ENCODE measurements at places on chromosomes 4 and X.
A peak's percentile ranks its signal among the peaks of the same experiment; 100 is the strongest.

GRCh38 chr4:128858879-128859671 lies 49.6 kb downstream of the JADE1 start:
- no peak for DNase-seq

GRCh38 chrX:27924261-27924660 lies 57.0 kb downstream of the DCAF8L1 start:
- no peak for DNase-seq

GRCh38 chr4:16270454-16271328 lies 44.4 kb upstream of the TAPT1 start:
- no peak for DNase-seq

DNA sequence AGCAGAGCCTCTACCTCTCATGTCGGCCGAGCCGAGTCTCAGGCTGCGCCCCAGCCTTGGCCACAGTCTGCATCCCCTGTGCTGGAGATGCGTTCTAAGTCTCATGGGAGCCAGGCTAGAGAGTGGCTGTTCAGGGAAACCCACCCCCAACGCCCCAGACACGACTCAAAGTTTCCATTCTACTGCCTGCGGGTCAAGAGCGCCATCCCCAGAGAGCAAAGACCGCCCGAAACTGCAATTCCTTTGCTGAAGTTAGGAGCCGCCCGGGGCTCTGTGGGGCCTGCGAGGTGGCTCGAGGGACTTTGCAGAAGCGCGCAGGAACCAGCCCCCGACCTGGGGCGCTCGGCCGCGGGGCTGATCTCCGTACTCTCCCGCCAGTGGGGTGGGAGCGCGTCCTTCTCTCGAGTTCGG lies 10.0 kb upstream of the ELF4 start:
- DNase-seq: no peak

GRCh38 chrX:69144838-69145680 lies 20.2 kb downstream of the PJA1 start:
- DNase-seq: no peak

GRCh38 chr4:28654618-28655017 lies 1794.0 kb downstream of the STIM2 start:
- no peak for DNase-seq

- DNase-seq: no peak
Observed at GRCh38 chr4:85607624-85608023, 132.7 kb downstream of the ARHGAP24 start.

DNA sequence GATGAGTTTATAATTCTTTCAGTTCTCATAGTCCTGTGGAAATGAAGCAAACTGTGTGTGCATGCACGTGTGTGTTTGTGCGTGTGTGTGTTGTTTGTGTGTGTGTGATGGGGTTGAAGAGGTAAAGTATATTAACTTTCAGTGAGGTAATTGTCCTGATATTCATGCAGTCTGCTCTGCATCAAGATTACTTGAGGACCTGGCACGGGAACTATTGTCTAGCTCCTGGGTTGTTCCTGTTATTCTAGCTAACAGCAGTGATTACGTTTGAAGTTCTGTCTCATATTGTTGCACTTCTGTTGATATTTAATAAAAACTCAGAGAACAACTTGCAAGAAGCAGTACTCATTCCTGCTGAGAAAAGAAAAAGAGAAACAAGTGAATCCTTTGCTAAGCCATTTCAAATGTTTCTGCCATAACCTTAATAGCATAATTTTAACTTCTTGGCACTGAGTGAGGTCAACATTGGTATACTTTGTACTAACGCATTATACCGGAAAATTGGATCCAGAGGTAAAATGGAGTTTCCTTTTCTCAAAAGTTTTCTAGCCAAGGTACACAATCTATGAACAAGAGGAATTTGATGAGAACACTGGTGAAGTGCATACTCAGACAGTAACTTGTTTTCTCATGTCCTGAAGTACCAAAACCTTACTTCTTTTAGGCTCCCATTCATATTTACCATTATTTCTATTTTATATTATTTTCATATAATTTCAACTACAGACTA lies 113.2 kb downstream of the SPCS3 start:
- no peak for DNase-seq

DNA sequence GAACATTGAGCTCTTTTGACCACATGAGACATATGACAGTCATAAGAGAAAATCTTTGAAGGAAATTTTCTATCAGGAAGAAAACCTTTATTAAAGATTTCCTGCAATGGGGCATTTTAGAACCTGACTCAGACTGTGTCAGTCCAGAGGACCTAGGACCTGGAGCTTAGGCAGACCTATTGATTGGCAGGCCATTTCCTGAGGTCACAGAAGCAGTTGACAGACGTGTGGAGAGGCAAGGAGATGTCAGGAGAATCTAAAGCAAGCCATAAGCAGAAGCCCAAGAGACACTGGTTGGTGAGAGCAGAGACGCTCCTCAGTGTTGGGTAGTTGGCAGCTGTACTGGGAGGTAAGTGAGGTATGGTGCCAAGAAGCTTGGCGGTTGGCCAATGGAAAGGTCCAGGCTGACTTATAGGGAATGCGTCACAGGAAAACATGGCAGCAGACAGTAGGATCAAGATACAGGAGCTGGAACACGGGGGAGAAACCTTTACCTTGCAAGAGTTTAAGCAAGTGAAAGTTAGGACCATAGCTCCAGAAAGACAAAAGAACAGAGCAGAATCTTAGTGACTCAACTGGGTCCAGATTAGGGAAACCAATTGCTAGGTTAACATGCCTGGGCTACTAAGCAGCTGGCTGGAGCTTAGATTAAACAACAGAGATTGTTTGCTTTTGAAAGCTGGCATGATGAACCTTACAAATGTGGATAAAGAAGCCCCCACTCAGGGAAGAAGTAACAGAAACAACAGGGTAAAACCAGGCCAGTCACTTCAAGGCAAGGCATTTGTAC lies 18.6 kb downstream of the PALLD start:
- no peak for DNase-seq

DNA sequence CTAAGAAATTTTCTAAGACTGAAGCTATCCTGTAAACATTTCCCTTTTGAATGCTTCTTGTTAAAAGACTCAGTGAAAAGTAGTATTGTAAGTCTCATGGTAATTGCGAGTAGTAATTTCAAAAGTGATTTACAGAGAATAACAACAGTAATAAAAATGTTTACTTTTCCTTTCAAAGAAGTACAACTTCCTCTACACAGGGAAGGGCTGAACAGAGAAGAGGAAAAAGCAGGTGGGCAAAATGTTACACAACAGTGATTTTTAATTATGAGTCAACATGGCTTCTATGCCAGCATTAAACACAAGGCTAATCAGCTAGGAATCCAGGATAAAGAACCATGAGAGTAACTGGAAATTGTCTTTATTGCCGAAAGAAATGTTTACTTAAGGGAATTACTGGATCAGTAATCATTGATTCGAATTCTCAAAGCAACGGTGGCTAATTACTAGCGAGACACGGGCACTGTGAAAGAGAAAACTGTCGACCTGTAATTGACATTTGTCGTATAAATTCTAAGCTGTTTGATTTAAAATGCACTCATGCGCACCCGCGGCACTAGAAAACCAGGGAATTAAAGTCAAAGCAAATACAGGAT lies 15.4 kb downstream of the UTP3 start:
- DNase-seq: no peak

DNA sequence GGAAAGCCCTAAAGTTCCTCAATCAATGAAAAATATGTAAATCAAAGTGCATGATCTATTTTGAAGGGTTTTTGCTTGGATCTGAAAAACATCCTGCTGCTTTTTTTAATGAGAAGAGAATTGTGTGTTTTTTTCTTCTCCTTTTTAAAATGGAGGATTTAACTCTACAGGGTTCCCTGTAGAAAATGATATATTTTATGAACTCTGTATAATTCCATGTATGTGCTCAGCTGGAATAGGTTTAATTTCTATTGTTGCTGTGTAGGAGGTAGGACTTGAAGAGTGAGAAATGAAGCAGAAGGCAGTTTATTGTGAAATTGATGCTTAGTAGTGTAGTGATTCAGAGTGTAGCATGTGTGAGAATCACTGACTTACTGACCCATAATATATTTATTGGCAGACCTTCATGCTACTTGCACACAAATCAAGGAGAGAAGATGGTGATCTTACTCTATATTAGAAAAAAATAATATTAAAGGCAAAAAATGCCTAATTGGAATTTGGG lies 286.8 kb upstream of the FSTL5 start:
- no peak for DNase-seq

DNA sequence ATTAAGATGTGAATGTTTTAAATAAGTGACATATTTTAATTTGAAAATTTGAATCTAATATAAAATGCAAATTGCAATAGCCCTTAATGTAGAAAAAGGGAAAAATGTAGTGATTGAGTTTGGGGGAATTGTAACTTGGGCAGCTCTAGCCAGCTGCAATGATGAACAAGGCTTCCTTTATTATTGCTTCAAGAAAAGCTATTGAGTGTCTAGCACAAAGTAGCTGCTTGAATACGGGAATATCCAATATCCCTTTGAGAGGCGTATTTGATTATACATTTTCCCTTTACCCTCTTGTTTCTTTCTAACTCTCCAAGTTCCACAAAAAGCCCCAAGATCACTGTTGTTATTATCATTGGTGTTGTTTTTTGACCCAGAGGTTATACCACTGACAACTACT lies 21.8 kb downstream of the IL1RAPL1 start:
- no peak for DNase-seq

DNA sequence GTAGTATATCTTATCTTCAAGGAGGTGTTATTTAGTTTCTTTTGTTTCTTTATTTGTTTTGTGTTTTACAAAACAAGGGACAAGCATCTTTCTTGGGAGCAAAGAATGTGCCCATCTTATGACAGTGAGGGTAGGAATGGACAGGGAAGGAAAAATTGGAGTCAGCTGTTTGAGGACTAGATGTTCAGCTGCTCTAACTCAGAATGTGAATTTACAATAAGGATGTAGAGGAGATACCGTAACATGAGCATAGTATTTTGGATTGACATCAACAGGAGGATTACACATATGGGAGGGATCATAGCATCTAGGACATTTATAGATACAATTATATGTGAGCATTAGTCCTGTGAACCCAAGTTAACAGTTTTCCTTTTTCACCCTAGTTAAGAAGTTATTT lies 89.0 kb upstream of the GK2 start:
- DNase-seq: no peak

- no peak for DNase-seq
Observed at GRCh38 chr4:40275065-40275730, 59.9 kb upstream of the CHRNA9 start.

DNA sequence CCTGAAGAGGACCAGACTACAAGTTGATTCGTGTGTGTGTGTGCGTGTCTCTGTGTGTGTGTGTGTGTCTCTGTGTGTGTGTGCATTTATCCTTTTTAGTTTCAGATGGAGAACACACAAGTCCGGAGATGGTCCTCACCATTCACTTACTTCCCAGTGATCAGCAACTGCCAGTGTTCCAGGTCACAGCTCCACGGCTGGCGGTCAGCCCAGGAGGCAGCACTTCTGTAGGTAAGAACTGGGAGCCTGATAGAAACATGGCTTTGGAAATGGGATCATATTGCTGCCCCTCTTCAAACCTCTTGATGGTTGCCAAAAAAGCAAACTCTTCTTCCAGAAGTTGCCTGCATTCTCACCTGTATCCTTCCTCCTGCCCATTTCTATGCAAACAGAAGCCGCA lies 122.6 kb upstream of the ANXA3 start:
- no peak for DNase-seq

- peak; percentile 12 for DNase-seq
Observed at GRCh38 chr4:152535360-152535902, 461 bp downstream of the FBXW7 start.
